Stimulated activated CD8-positive, alpha-beta memory T cell treated with anti-CD3 and anti-CD28 coated beads, Interleukin-4, amount 100 ng/mL, for 1 hour (primary cell): ENCODE measurements at places on chromosomes 6 and 20.

DNA sequence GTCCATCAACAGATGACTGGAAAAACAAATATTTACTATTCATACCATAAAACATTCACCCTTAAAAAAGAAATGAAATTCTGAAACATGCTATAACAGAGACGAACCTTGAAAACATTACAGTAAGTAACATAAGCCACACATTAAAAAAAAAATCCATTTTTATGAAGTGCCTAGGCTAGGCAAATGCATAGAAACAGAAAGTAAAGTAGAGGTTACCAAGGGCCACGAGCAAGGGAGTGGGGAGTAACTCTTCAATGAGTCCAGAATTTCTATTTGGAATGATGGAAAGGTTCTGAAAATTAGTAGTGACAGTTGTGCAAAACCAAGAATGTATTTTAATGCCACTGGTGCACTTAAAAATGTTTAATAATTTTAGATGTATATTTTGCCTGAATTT, 47.7 kb downstream of the STAU1 start:
- no peak for DNase-seq

- DNase-seq = no peak
Measured at GRCh38 chr20:1392443-1392692, 486 bp downstream of the FKBP1A start.

- no peak for DNase-seq
Measured at GRCh38 chr6:153048631-153049030, 46.1 kb upstream of the MTRF1L start.

DNA sequence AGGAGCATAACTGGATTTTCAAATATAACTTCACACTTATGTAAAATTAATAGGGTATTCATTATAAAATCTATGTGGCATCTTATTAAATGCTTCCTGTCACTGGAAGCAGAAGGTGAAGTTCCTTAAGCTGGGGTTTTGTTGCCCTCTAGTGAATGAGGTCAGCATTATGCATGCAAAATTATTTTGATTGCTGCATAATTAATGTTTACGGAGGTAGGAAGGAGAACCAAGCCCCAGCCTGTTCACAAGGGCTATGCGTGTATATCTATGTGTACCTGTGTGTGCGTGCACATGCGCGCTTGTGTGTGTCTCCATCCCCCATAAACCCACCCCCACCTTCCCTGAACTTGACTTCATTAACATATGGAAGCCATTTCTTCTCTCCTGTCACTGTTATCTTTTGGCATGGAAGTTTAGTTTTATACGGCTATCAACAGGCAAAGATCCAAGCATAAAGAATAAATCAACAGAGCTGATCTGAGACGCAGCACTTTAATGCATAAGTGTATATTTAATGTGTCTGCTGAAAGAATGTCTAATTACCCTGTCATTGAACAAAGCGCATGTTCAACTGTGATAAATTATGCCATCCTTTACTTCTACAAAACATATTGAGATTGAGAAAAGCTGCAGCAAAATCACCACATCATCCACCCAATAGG, 90.2 kb upstream of the CDH4 start:
- DNase-seq = no peak

GRCh38 chr6:74656453-74656852, 549.4 kb downstream of the COL12A1 start:
- no peak for DNase-seq

- no peak for DNase-seq
Measured at GRCh38 chr20:63226042-63226943, 9.4 kb upstream of the BIRC7 start.

GRCh38 chr20:31845300-31845863, at the start of gene FOXS1:
TSS of gene FOXS1 (minus strand) at chr20:31845604. CDS start at chr20:31845542, 62 bp downstream.
- no peak for DNase-seq
